ENCODE measurements at places on chromosomes 3 and 15. TPM values are rescaled to one million over a fixed set of nuclear protein-coding genes. Genes with fewer than 3 reads are reported as not detected.

- DNase-seq = no peak
Measured at GRCh38 chr15:52220251-52220650, 29.1 kb upstream of the GNB5 start.

GRCh38 chr3:2923390-2923789 lies 186.8 kb downstream of the IL5RA start:
- DNase-seq = no peak

- no peak for DNase-seq
Measured at GRCh38 chr15:42696626-42697025, 40.3 kb downstream of the CDAN1 start.

GRCh38 chr15:52331490-52332240 lies 36.1 kb upstream of the MYO5C start:
- no peak for DNase-seq

RNU5B-1 gene
- not detected for total RNA-seq
